GM10248 (cell line): ENCODE measurements at places on chromosomes 7 and 10.
A peak's percentile ranks its signal among the peaks of the same experiment; 100 is the strongest.

DNA sequence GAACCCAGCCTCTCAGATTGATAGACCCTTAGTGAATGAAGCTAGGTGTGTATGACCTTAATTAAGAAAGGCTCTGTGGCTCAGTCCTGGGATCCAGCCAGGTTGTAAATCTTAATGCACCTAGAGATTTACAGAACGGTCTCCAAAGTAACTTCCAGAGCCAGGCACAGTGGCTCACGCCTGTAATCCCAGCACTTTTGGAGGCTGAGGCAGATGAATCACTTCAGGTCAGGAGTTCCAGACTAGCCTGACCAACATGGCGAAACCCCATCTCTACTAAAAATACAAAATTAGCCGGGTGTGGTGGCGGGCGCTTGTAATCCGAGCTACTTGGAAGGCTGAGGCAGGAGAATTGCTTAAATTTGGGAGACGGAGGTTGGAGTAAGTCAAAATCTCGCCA, 24.3 kb downstream of the CALHM2 start:
- DNase-seq = no peak

DNA sequence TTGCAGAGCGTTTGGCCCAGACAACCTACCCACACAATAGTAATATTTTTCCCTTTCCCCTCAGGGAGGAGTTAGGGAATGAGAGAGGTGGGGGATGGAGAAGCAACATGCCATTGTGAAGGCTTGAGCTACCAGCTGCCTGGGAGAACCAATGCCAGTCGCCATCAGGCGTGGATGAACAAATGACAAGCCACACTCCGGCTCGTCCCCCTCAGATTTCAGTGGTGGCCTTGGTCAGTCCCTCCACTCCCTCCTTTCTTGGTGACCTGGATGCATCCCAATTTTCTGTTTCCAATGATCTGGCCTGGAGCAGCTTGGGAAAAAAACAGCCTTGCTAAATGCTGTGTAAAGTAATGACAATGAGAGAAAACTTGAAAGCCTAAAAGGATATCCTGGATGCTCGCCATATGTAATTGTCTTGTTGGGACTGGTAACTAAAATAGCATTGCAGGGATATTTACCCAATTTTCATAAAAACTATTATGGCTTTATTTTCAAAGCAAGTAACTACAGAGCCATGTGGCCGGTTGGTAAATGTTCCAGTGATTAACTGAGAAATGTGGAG, 110.7 kb downstream of the ICA1 start:
- no peak for DNase-seq

DNA sequence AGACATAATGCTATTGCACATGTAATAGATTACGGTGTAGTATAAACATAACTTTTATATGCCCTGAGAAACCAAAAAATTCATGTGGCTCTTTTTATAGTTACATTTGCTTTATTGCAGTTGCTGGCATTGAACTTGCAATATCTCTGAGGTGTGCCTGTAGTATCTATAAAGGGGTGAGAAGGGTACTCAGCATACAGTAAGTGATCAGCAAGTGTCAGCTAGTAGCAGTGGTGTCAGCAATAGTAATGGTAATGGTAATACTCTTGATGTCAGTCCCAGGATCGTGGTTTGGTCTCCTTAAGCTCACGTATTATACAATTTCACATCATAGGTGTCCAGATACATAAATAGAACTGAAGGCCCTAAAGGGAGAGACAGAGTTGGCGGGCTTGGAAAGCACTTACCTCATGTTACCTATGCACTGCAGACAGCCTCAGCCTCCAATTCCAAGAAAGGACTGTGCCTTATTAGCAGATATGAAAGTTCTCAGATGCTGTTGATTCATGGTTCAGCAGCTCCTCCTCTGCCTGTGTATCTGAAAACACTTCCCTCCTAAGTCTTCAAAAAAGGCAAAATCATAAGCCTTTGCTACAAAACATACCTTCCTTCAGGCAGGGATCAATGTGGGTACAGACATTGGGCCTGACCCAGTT, 6.6 kb upstream of the GIMAP7 start:
- DNase-seq = no peak

GRCh38 chr10:82394987-82395386, 520.0 kb downstream of the NRG3 start:
- DNase-seq = no peak

DNA sequence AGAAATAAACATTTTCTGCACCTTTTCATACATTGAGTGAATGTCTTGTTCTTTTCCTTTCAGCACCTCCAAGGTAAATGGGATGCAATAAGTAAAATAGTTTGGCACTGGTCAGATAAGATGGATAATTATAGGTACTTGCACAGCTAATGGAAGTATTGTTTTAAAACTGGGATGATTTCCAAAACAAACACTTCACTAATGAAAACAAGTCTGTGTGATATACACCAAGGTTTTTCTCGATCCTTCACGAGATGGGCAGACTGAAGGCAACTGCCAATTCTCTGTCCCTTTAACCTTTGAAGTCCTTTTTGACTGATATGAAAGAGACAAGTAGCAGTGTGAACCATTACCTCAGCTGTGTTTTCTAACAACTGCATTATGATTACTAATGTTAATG, 423.8 kb downstream of the GFRA1 start:
- no peak for DNase-seq

DNA sequence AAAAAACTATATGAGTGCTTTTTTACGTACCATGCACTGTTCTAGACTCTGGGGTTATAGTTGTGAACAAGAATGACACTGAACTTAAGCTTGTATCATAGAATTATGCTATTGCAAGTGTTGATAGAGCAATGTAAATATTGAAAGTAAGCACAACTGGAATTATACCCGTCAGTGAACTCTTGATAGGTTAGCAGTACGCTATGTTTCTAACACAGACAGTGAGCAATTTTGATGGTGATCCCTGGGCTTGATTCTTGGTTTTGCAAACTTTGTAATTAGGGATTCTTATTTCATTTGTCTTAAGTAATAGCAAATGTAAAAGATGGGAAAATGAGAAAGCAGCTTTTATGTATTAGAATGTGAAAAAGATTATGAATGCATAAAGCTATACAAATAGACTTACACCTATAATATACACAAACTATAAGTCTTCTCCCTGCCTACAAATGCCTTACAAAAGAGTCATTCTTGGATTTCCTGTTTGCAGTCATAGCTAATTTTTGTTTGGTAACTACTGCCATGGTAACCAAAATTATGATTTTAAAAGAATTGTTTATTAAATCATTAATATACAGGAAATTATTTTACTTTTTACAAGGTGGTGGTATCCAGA, 6.7 kb downstream of the TES start:
- DNase-seq = no peak

GRCh38 chr10:31697271-31698180, 231.1 kb downstream of the ARHGAP12 start:
- DNase-seq = no peak

DNA sequence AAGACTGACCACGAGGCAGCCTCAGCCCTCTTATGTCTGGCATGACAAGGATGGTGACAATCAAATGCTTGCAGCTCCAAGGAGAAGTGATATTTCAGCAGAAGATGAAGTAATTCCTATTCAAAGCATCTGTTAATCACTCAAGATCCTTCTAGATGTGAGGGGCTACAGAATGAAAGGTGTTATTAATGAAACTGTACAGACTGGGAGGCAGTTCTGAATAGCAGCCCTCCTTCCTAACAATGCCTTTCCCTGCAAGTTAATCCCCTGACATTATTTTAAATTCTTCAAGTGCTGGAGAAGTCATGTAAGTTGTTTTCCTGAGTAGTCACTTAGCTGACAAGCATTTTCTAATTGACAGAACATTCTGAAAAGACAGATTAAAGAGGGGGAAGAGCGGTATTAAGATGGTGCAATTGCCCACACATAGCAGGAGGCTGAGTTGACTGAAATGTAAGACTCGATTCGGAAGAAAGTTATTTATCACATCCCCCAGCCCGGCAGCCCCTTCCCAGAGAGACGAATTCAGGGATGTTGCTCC, 300.8 kb downstream of the GRID1 start:
- DNase-seq = no peak

DNA sequence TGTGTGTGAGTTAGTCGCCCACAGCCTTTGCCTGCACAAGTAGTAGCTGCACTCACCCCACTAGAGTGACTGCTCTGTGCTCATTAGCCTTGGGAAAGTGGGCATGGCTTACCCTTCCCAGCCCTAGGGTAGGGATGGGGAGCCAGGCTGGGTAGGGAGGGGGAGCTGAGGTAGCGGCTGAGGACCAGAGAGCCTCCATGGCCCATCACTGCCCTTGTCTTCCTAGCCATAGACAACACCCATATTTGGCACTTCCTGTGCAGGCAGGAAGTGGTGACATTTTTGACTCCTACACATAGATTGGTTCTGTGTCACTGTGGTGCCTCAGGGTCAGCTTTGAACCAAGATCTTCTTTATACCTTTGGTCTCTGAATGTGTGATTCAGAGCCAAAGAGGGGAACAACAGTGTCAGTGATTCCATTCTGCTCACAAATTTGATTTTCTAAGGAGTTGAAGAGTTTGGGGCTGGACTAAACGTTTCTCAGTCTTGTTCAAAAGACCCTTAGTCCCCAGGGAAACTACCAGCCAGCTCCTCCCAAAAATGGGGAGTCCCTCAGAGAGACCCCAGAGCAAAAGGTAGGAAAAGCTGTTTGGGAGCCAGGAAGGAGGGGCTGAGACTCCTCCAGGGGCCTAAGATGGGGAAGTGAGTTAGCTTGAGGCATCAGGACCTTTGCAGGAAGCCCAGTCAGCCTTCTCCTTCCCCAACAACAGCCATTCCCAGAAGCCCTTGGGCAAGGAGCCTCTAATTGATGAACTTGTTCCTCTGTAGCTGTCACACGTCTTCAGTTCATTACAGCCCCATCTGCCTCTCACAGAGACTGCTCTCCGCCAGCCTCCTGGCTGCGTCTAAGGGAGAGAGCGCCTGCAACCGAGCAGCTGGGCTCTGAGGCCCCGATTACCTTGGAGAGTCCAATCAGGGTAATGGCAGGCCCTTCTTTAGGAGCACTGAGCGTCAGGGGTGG, 135.0 kb downstream of the CDH23 start:
- DNase-seq = peak; percentile 55

DNA sequence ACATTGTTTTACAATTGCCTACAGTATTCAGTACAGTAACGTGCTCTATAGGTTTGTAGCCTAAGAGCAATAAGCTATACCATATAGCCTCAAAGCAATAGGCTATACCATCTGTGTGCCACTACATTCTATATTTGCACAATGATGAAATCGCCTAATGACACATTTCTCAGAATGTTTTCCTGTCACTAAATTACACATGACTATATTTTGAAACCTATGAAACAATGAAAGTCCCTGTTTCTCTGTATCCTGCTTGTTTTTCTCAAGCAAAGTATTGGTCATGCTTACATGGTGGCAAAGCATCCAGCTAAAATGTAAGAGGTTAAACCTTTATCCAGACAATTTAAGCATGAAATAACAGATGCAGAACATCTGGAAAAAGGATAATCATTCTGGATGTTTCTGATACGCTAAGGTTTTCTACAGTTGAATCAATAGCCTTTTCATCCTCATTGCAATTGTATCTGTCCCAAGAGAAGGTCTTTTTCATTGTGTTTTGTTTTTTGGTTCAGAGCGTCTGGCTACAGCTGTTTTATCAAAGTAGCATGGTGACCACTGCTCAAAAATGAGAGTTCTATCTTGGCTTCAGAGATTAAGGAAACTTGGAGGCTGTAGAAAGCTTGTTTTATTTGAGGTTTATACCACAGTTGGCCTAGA, 81.7 kb downstream of the CSTF2T start:
- DNase-seq = no peak

- DNase-seq = no peak
Observed at GRCh38 chr7:29442146-29442545, 121.5 kb upstream of the PRR15 start.

- DNase-seq = no peak
Observed at GRCh38 chr7:29866490-29866930, 60.2 kb downstream of the WIPF3 start.

DNA sequence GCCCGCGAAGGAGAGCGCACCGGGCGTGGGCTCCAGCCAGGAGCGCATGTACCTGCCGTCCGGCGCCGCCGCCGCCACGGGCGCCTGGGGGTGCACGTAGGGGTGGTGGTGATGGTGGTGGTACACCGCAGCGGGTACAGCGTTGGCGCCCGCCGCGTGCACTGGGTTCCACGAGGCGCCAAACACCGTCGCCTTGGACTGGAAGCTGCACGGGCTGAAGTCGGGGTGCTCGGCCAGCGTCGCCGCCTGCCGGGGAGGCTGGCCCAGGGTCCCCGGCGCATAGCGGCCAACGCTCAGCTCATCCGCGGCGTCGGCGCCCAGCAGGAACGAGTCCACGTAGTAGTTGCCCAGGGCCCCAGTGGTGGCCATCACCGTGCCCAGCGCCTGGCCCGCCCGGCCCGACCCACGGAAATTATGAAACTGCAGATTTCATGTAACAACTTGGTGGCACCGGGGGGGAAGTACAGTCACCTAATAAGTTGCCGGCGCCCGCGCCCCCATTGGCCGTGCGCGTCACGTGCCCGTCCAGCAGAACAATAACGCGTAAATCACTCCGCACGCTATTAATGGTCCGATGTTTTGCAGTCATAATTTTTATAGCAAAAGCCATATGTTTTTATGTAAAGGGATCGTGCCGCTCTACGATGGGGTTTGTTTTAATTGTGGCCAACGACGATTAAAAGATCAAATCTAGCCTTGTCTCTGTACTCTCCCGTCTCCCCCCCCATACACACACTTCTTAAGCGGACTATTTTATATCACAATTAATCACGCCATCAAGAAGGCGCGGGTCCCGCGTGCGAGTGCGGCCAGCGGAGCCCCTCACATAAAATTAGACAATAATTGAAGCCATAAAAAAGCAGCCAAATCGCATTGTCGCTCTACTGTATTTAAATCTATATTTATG, at the start of gene HOXA9:
TSS of gene HOXA9 (minus strand) at position 449 of the 907 bp plus-strand sequence. CDS start at position 369, 80 bp downstream.
- DNase-seq = no peak

DNA sequence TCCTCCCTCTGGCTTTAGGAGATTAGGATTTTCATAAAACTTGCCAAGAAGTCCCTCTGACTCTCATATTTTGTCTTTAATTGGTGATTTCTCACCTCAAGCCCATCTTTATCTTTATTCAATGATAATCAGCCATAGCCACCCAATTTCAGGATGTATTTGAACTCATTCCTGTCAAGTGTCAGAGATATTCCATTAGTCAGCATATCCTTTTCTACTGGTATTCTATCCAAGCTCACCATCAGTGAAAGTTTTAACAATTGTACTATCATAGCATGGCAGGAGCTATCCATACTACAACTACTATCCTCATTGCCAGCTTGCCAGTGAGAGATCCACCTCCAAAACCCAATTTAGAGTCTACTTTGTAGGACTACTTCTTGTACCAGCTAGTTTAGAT, 114.6 kb downstream of the GNAI1 start:
- no peak for DNase-seq

DNA sequence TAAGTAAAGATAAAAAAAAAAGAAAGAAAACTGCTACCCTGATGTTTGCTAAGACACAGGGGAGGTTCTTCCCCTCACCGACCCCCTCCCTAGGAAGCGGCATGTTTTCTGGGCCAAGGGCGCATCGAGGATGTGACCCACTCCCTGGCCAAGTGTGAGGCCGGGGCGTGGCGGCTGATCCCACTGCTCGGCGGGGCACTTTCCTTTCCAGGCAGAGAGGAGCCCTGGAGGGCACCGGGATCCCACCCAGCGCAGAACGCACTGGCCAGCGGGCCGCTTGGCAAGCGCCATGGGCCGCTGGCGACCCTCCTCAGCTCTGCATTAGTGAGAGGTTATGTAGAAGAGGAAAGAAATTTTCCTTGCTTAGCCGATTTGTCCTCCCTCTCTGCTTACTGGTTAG, 93.4 kb downstream of the ZNF736 start:
- DNase-seq = no peak

- no peak for DNase-seq
Observed at GRCh38 chr10:73168465-73168803, 515 bp downstream of the FAM149B1 start.
